CD4-positive, alpha-beta T cell treated with Interleukin-17A for 1 hour (primary cell): ENCODE measurements at places on chromosomes 5 and 9.

DNA sequence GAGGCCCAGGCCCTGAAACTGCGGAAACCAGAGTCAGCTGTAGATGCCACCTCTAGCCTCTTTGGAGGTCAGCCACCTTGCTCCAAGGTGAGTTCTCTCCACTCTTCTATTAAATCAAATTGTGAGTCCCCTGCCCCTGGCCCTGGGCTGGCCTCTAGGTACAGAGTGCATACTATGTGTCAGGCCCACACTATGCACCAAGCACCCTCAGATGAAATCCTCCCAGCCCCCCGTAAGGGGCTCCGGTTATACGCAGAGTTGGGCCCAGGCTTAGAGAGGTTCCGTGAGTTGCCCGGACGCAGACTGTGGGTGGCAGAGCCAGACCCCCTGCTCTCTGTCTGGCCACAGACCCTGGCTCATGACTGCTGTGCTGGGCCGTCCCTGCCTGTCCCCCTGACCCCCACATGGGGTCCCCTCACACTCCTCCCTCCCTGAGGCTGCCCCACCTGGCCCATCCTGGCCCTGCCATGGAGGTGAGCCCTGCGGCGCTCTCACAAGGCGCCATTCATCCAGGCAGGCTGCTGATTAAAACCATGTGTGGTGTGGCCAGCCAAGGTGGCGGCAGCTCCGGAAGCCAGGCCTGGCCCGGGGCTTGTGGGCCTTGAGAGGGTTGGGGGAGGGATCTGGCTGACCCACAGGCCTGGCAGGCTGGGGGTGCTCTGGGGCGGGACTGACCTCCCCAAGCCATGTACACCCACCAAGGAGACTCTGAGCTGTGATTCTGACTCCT is 65.5 kb upstream of the SYNPO start:
- DNase-seq, result no peak

DNA sequence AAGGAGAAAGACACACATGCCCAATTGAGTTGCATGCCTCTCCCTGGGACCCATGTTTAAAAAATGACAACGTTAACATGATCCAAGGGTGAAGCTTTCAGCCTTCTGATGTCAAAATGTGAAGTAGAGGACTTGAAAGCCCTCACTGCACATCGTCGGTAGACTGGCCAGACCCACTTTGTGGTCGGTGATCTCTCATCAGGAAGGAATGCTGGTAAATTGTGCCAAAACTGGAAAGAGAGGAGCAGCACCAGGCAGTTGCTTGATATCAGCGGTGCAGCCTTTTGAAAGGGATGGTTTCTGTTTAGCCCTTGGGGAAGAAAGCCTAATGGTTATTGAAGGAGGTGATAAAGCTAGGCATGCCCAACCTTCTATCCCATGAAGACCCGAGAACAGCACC is 125.3 kb upstream of the MARCHF11 start:
- no peak for DNase-seq

- DNase-seq, result peak; percentile 58
These were observed 781 bp downstream of the FOXD1 start for GRCh38 chr5:73447530-73448462.

DNA sequence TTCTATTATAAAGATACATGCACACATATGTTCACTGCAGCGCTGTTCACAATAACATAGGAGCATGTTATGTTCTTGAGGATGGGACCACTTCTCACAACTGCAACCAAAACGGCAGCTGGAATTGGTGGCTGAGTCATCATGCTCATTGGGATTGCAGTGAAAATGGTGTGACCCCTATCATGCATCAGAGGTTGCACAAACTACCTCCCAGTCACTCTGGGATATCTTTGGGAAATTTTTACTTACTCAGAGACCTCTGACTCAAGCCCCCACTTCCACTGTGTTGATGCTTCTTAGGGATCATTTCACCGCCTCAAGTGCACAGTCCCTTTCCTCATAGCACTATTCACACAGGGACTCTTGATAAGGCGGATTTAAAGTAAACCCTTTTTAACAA is 474.1 kb downstream of the BNC2 start:
- no peak for DNase-seq

DNA sequence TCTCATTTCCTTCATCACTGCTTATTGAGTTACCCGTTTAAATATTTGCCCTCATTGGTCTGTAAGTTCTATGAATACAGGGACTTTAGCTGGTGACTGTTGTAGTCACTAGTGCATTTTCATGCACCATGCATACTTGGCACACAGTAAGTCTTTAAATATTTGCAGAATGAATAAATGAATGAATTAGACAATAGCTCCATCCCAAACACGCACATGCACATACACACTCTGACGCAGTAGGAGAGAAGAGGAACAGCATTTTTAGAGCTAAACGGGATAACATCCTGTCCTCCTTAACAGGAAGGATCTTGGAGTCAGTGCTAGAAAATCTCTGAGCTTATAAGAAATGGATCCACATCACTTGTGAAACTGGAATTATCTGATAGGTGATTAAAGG is 447.7 kb downstream of the KIF4B start:
- DNase-seq, result no peak

GRCh38 chr5:35164860-35165542 is 65.3 kb downstream of the PRLR start:
- no peak for DNase-seq

GRCh38 chr9:89531766-89532165 is 33.9 kb upstream of the SEMA4D start:
- no peak for DNase-seq

DNA sequence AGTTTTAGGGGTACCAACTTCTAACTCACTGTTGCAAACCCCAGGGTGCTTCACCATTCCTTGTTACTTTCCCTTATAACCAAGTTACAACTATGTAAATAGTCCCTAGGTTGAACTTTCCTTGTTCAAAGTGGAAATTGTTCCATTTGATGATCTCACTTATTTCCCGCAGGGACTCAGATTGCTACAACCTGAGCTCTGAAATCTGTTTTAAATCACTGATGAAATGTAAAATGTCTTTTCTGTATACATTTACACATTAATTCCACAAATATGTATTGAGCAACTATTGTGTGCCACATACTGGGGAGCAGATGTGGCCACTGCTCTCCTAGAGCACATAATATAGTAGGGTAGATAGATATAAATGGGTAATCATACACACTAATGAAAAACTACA is 69.1 kb upstream of the TARS1 start:
- DNase-seq, result no peak

DNA sequence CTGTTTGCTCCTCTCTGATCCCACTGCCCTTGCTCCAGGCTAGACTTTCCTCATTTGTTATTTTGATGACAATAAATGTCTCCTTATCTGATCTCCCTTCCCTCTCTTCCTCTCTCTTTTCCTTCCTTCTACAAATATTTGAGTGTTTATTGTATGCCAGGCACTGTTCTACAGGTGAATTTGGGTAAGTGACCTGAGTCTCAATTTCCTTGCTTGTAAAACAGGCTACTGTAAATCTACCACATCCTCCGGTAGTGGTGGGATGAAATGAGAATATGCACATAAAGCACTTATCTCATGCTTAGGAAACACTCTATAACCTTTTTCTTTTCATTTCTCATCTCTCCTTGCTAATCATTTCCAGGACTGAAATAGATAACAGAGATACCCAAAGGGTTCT is 86.4 kb downstream of the HMHB1 start:
- no peak for DNase-seq

- DNase-seq, result no peak
These were observed 9.3 kb downstream of the JAK2 start for GRCh38 chr9:4994166-4994890.

GRCh38 chr9:116490321-116490720 is 196.8 kb upstream of the TRIM32 start:
- no peak for DNase-seq

DNA sequence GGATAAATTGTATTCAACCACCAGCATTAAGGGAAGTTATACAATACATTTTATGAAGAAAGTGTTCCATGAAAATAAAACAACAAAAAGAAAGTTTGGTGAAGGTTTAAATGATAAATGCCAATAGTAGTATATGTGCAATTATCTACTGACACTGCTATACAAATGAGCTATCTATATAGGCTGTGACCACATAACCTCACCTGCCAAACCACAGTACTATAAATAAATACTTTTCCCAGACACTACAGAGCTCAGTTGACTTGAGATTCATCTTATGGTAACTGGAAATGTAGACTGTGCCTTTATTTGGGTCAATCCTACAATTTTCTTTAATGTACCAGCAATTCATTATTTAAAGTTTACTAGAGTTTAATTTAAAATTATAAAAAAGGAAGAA is 81.0 kb upstream of the CCDC152 start:
- no peak for DNase-seq

- no peak for DNase-seq
These were observed 113.8 kb downstream of the TRIM32 start for GRCh38 chr9:116800885-116801284.
